ENCODE measurements at places on chromosomes 5 and 9.

DNA sequence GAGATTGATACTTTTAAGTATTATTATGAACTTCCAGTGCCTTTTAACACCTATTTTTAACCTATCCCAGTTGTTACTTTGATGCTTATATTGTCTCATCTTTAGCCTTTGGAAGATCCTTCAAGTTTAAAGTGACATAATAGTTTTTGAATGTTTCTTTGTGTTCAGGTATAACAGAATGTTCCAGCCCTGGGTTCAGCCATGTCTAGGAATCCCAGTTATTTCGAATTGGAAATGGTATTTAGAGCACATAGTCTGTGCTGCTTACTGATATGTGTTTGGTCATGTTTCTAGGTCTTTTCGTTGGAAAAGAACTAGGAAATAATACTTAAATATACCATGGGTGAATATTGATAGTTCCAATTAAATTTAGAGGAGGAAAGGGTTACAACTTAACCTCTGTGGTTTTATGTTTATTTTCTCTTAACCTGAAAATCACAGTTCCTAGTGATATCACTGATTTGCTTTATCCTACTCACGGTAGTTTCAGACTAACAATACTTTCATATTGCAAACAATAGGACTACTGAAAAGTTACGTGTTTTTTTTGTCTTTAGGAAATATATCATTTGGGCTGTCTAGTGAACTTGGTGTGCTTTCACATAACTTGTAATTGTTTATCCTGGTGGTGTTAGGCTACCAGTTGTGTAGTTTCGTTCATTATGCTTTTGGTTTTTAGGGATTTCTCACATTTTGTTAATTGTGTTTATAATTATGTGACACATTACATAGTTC, 37.8 kb downstream of the UHRF2 start:
- no peak for DNase-seq

DNA sequence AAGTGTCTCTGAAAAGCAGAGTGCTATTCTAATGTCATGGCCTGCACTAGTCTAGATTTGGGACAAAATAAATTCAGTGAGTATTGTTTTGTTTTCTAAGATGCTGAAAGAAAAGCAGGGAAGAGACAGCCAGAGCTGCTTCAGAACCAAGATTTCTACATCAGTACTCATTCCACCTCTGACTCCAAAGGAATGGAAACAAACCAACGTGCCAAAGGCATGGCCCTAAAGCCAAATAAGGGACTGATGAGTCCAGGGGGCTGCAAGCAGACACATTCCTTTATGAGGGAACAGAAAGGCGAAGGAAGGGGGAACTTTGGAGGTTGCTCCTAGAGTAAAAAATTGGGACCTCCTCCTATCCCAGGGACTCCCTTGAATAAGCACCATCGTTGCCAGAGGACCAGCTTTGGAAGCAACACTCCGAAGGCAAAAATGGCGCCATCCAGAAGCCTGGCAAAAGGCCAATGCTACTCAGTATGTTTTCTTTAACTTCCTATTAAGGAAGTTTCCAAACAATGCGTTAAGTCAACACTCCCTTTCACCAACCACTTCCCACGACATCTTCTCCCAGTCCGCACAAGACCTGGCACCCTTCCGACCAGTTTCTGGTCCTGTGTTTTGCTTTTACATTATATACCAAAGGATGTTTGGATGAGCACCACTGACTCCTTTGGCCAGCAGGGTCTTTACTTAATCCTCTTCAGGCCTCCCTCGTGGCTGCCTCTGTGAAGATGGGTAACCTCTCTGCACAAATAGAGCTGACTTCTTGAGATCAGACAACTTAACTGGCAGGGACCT, 31.6 kb downstream of the ADAM19 start:
- no peak for DNase-seq

GRCh38 chr9:135226369-135227050, 139.0 kb downstream of the OLFM1 start:
- no peak for DNase-seq

- no peak for DNase-seq
These were observed 237.8 kb upstream of the DAPK1 start for GRCh38 chr9:87259543-87260518.

GRCh38 chr9:93588641-93589609, 12.5 kb downstream of the PHF2 start:
- DNase-seq, result no peak

- no peak for DNase-seq
These were observed 39.7 kb upstream of the ANKDD1B start for GRCh38 chr5:75571547-75571946.

GRCh38 chr9:33123407-33124031, 43.6 kb downstream of the B4GALT1 start:
- DNase-seq, result no peak

DNA sequence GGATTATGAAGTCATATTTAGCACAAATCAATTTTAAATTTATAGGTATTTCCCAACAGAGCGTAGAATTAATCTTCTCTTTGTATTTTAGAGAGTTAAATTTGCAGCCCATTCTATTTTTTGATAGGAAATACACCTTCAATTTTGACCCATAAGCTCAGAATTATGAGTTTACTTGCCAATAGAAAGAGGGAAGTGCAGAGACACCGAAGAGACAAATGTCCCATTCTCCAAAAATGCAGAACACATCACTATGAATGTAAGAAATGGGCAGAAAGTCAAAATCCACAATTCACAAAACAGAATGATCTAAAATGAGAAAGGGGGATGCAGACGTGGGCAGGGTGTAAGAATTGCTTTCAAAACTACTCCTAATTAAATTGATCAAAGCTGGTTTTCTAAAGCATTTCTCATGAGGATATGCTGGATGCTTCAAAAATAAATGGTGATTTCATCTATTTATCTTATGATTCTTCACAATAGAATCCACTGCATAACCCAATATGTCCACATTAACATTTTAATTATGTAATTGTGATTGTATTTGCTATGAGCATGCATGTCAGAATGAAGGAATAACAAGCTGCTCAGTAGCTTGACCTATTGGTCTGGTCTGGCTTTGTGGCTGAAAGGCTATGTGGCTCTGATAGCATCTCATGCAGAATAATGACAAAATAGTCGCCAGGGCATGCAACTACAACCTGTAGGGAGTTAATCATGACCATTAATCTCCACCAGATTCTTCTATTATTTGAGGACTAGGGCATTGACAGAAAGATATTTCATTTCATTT, 550.1 kb upstream of the CDH18 start:
- no peak for DNase-seq

GRCh38 chr5:156515121-156515520, 188.2 kb downstream of the SGCD start:
- DNase-seq, result no peak
